IPS-NIHi11 (cell line): ENCODE measurements at places on chromosomes 3 and 15.

DNA sequence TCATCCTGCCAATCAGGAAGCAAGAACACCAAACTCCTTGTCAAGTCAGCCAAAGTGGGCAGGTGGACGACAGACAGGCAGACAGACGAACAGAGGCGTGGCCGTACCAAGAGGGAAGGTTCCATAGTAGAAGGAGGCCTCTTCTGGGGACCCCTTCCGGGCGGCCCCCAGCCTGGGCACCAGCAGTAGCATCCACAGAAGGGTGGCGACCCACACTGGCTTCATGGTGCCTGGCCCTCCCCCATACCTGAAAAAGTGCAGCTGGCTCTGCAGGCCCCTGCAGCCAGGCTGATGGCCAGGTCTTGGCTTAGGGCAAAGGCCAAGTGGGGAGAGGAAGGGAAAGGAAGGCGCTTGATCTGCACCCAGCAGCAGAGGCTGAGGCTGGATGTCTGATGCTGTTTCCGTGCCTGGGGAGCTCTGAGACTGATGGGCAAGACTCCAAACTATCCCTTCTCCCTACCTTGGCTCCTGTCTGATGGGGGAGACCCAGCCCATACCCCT, 607 bp downstream of the LCTL start:
- peak; percentile 21 for DNase-seq

DNA sequence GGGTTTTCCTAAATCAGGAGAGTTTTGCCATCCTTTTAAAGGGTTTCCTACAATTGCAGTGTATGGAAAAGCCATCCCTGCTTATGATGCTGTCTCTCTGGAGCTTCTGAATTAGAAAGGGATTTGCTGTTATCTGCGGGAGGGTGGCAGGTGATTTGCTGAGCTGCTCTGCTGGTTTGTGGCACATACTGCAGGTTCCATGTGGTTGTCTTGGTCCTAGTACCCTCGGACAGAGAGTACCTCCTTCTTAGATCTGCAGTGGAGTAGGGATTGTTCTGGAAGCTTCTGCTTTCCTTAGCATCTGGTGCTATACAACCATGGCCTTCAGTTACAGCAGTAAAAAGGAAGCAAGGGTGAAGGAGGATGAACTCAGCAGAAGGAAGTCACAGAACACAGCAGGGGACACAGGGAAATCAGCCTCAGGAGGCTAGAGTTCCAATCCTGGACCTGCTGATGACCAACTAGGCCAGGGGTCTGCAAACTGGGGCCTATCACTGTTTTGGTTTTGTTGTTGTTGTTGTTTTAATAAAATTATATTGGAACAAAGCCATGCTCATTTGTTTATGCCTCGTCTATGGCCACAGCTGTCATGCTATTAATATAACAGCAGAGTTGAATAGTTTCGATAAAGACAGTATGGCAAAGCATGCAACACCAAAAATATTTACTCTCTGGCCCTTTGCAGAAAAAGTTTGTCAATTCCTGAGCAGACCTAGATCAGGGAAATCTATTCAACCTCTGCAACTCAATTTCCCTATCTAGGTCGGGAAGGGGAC, 39.5 kb downstream of the STARD5 start:
- no peak for DNase-seq

- DNase-seq = no peak
These were observed 26.8 kb upstream of the CHRM5 start for GRCh38 chr15:33941279-33942063.

DNA sequence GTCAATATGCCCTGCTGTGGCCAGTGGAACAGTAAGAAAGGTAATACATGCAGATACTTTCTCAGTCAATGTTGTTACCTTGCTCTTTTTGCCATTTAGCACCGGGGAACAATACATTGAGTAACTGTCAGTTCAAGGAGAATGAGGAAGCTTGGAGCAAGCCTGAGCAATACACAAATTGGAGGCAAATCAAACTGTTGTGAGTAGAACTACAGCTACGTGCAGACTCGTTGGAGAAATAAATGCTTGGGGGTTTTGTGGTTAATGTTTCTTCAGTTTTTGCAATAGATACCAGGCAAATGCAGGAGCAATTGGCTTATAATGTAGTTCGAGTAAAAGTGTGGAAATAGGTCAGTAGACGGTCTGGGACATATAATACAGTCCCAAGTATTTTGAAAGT, 587.3 kb upstream of the ROBO1 start:
- no peak for DNase-seq

DNA sequence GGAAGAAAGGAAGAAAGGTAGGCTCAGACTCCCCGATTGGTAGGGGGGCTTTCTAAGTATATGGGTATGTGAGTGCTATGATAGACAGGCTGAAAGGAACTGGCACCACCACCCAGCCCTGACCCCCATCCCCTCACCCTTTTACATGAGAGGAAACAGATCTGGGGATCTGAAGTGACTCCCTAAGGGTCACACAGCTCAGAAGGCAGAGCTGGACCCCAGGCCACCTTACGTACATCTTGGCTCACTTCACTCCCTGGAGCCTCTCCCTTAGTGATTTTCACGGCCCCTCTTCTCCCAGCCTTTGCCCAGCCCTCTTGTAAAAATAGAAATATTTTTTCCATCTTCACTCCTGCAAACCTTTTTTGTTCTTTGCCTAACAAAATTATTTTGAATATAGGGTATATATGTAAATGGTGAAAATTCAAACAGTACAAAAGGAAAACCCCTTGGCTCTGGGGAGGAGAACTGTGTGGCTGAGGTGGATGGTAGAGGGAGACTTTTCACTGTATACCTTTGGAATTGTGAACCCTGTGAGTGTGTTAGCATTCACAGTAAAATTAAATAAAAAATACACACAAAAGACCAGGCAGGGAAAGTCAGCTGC, 34.8 kb upstream of the POLG start:
- DNase-seq = no peak

DNA sequence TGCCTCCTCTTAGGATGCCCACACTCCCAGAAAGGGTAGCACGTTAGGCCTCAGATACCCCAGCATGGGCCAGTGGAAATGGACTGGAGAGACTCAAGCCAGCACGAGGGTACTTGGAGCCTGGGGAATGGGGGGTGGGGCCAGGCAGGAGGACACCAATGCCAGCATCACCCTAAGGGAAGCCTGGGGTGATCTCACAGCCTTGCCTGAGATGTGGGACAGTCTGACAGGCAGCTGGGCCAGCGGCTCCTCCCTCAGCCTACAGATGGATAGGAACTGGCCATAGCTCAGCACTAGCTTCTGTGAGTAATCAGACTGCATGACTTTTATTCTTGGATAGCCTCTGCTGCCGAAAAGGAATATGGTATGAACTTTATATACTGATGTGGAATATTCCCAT, 59.6 kb upstream of the MRPS22 start:
- no peak for DNase-seq

- no peak for DNase-seq
These were observed 3.4 kb upstream of the FSTL1 start for GRCh38 chr3:120454076-120454689.

DNA sequence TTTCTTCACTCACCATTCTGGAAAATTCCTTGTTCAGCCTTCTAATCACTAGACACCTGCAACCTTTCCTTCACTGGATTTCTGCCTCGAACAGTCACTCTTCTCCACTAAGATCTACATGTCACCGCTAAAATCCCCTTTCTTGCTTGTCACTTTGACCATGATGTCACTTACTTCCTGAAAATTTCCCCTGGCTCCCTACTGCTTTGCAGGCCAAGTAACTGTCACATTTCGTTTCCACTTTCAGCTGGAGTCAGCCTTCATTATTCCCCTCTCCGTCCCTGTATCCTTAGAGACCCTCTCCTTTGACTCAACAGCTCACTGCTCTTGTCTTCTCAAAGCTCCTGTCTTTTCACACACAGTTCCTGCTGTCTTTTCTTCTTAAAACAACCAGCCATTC, 15.9 kb downstream of the CHL1 start:
- no peak for DNase-seq

GRCh38 chr3:64922213-64922612, 234.4 kb upstream of the ADAMTS9 start:
- no peak for DNase-seq

- DNase-seq = no peak
These were observed 118.0 kb upstream of the DPH6 start for GRCh38 chr15:35663956-35664355.

GRCh38 chr3:105417525-105418289, 51.0 kb downstream of the ALCAM start:
- DNase-seq = no peak
